ENCODE measurements at places on chromosomes 1 and 21.

GRCh38 chr1:57017717-57018116, 51.9 kb upstream of the C8B start:
- DNase-seq = no peak

DNA sequence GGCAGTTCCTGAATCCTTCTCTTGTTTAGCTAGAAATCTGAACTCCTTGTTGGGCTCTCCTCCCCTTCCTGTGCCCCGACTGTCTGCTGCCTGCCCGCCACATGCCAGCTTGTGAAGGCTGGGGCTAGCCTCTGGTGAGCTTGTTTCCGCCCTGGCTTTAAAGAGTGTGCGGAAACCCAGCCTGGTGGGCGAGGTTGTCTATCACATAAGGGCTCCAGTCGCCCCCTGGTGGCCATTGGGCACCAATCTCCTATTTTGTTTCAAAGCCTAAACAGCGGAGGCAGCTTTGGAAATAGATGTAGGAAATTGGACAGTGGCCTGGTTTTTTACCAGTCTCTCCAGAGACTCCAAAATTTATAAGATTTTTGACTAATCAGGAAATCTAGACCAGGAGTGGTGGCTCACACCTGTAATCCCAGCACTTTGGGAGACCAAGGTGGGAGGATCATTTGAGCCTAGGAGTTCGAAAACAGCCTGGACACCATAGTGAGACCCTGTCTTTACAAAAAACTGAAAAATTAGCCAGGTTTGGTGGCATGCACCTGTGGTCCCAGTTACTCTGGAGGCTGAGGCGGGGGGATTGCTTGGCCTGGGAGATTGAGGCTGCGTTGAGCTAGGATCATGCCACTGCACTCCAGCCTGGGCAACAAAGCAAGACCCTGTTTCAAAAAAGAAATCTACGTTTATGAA, 9.8 kb downstream of the ATP8B2 start:
- peak; percentile 91 for DNase-seq

DNA sequence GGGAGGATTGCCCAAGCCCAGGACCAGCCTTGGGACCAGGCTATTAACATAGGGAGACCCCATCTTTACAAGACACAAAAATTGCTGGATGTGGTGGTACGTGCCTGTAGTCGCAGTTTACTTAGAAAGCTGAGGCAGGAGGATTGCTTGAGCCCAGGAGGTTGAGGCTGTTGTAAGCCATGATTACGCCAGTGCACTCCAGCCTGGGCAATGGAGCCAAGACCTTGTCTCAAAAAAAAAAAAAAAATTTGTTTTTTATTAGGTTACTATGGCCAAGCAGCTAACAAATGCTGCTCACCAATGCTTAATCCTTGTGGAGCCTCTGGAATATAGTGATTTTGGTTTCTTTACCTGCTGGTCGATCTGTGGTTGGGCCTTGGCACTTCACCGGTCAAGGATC, 8.8 kb downstream of the ARID1A start:
- DNase-seq = no peak

- DNase-seq = no peak
These were observed 1.1 kb upstream of the RAP1GAP start for GRCh38 chr1:21670059-21670881.

Data from AG08395 (cell line).